Right forelimb (tissue), 1 donor: ENCODE measurements at places on chromosomes 3 and 15.

GRCh38 chr3:132256989-132257388 lies 60.2 kb upstream of the ACP3 start:
- DNase-seq = no peak

GRCh38 chr3:44954304-44954703 lies 21.7 kb downstream of the ZDHHC3 start:
- no peak for DNase-seq

DNA sequence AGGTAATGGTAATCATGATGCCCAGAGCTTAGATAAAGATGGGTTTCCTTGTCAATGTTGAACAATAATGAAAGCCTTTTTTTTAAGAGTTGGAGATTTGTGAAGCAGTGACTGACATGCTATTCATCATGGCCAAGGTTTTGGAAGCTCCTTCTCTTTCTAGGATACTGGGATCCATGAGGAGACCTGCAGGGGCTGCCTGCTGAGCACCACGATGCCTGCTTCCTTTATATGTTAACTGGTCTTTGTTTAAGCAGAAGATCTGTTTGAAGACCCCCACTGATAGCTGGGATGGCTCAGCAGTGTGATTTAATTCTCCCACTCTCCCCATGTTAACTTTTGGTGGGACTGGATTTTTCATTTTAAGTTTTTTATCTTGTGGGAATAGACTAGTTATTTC lies 15.8 kb downstream of the RBP1 start:
- DNase-seq = no peak

GRCh38 chr15:92662762-92663161 lies 7.2 kb upstream of the FAM174B start:
- DNase-seq = no peak

- no peak for DNase-seq
Observed at GRCh38 chr3:103218793-103219192, 784.0 kb downstream of the ZPLD1 start.

GRCh38 chr15:89794627-89795241 lies 18.6 kb downstream of the MESP2 start:
- DNase-seq = peak; percentile 39

DNA sequence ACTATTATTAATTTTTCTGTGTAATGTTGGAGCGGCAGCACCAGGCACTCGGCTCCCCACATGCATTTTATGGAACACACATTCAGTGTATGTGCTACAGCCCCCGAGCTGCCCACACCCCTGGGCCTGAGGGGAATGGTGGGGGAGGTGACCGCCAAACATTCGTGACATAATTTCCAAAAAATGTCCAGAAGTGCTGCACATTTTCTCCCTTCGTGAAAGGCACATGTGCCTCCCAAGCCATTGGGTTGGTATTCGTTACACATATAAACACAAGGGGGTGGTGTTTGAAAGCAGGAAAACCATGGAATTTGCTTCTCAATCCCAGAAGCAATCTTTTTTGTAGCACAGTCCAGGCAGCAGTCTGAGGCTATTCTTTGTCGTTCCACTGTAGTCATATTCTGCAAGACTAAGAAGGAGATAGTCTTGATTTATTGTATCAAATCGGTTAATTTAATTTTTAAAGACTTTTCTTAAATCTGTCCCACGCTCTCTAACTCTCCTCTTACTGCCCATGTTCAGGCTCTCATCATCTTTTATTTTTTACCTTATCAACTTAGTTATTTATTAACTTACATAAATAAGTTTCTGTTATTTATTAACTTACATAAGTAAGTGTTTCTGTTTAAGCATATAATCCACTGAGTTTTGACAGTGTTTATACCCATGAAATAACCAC lies 39.2 kb upstream of the POLR2M start:
- DNase-seq = peak; percentile 65

DNA sequence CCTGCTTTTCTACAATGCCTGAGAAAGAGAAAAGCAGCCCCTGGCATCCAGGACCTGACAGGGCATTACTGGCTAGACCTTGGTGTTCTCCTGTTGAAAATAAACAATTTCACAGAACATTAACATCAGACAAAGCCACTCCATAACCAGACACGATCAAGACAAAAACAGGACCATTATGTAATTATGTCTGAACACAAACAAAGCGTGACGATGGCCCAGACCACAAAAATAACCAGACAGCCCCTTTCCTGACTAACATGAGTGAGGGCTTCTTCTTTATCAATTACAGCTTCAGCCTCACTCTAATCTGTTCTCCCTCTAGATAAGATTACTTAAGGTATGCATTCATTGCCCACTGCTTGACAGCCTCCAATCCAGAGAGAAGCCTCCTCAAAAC lies 172.7 kb upstream of the LMCD1 start:
- DNase-seq = no peak

- DNase-seq = no peak
Observed at GRCh38 chr3:123623346-123623880, 38.6 kb upstream of the HACD2 start.

- no peak for DNase-seq
Observed at GRCh38 chr3:22117751-22118346, 366.8 kb upstream of the ZNF385D start.

DNA sequence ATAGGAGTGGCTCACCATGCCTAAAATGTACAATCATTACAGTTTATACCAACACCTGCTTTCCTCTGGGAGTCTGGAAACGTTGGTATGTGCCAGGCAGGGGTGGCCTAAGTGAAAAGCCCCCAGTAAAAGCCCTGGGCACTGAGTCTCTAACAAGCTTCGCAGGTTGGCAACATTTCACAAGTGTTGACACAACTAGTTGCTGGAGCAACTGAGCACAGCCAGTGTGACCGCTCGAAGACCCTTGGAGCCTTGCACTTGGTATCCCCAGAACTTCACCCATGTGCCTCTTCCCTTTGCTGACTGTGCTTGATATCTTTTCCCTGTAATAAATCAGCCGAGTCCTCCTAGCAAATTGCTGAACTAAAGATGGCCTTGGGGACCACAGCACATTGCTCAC lies 2.7 kb downstream of the RIOX2 start:
- no peak for DNase-seq
